Stimulated activated CD8-positive, alpha-beta memory T cell treated with anti-CD3 and anti-CD28 coated beads, Interleukin-15, amount 100 ng/mL, for 1 hour (primary cell): ENCODE measurements at places on chromosomes 1 and 21.

GRCh38 chr1:86318436-86318835, 77.7 kb downstream of the ODF2L start:
- DNase-seq, result no peak

DNA sequence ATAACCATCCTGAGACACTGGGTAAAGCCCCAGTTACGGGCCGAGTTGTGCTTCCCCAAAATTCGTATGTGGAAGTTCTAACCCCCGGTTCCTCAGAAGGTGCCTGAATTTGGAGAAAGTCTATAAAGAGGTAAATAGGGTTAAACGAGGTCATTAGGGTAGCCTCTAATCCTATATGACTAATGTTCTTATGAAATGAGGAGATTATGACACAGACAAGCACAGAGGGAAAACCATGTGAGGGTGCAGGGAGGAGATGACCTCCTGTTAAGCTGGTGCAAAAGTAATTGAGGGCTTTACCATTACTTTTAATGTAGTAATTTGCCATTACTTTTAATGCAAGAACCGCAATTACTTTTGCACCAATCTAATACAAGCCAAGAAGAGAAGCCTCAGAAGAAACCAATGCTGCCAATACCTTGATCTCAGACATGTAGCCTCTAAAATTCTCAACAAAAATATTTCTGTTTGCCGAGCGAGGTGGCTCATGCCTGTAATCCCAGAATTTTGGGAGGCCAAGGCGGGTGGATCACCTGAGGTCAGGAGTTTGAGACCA, 260.8 kb downstream of the GPATCH2 start:
- DNase-seq, result no peak

DNA sequence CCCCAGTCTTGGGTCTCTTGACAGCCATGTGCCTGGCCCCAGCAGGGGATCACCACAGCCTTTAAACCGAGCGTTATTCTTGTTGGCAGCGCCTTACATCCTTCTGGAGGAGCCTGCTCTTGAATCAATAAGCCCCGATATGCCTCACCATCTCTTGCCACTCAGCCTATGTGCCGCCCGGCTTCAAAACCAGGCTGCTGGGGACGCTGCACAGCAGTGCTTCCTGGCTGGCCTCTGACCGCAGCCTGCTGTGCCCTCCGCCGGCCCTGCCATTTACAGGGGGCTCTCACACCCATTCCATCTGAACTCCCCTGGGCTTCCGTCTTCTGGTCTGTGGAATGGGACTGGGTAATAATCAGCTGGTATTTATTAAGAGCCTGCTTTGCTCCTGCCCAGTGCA, 3.0 kb upstream of the PEX10 start:
- DNase-seq, result no peak

GRCh38 chr1:6596886-6597776, 5.5 kb downstream of the KLHL21 start:
- DNase-seq, result no peak

- DNase-seq, result no peak
These were observed 231.9 kb downstream of the TRABD2B start for GRCh38 chr1:47765236-47765635.

DNA sequence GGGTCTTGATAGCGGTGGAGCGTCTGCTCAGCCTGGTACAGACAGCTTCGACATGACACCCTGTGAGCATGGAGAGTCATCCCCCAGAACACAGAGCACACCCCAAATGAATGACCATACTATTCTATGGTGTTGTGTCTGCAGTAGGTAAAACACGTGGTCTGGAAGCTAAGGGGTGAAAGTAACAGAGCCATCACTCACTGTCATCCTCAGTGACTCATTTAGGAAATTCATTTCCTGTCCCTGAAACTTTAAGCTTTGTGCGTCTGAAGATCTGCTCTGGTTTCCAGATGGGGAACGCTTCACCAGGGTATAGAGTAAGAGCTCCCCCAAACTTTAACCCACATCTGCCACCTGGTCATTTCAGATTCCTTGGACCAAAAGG, 94.8 kb upstream of the DISP3 start:
- no peak for DNase-seq

DNA sequence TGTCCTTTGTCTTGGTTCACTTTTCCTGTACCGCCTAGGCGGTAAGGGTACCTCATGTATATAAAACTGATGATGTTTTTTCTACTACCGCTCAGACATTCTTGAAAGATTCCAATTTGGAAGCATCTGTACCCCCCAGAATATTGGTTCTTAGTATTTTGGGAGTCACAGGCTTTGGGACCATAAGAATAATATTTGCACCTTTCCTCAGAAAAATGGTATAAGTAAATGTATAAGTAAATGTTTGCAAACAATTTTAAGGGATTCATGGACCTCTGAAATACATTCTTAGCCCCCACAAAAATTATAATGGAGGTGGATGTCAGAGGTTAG, 677 bp downstream of the SRP9 start:
- DNase-seq, result no peak

DNA sequence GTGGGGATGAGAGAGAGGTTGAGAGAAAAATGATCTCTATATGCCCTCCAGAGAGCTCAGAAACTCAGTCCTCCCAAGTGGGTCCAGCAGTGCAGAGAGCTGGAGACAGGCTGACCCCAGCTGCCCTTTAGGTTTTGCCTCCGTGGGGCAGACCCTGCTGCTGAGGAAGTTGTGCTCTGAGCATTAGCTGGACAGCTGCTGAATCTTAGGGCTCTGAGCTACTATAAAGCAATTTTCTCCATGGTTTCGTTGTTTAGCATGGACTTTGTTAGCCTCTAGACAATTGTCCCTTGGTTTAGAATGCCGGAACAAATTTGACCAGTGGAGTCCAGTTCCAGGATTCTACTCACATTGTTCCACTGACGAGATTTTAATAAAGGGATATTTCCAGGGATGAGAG, 22.1 kb downstream of the BATF3 start:
- DNase-seq, result no peak

DNA sequence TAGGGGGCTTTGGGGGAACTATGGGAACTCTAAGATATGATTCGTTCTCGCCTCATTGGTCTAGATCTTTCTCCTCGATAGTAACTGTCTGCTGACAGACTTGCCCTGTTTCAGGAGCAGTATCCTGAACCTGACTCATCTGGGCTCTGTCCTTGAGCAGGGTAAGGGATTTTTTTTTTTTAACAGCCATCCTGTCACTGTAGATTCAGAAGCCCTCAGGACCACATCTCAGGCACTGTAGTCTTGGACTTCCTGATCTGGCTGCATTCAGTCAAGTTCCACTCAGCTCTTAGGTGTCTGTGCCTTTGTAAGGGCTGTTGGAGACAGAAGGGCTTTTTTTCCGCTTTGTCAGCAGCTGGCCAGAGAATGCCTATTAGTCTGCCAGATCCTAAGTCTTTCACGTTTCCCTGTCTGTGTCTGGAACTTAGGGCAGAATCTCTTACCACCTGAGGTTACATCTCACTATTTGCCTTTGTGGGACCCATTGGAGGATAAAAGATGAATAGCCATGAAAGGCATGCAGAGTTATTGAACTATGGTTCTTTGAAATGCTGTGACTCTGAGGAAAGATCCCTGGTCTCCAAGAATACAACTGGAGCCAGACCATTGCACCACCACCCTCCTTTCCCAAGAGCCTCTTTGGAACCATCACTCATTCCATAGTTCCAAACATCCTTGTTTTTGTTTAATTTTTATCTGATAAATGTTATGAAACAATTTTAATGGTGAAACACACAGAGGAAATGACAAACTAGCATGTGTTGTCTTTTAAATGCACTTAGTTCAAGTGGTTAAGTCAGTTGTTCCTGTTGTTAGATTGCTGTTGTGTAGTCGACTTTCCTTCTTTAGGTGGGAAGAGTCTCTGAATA, 49.7 kb upstream of the MACF1 start:
- DNase-seq, result no peak

- DNase-seq, result no peak
These were observed 12.7 kb downstream of the MEF2D start for GRCh38 chr1:156487862-156488261.

DNA sequence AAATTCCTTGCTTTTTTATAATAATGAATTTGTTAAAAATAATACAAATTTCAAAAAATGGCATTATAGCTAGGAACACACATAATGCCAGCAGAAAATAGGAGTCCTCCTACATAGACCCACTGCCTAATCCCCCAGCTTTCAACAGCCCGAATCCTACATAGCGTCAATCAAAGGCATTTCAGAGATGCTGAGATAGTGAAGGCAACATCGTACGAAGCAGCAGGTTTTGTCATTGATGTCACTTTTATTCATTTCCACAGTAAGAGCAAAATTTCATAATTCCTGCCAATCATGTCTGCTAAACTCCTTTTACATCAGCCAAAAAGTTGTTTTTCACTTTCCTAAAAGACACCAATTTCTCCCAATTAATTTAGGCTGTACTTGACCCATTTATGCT, 94.1 kb downstream of the GREM2 start:
- no peak for DNase-seq

DNA sequence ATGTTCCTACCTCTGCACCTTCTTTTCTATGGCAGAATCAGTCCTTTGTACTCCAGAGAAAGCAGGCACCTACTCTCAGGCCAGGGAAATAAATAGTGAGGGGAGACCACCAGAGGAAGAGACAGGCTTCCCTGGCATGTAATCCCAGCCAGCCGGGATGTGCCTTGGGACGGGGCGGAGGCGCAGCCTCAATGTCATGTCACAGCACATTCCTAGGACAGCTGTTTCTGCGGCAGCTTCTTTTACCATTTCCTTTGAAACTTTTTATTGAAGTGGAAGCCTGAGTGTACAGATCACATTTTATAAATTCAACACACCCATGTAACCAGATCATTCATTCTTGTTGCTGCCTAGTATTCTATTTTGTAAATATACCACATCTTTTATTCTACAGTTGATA, 67.9 kb upstream of the ZNF326 start:
- no peak for DNase-seq

GRCh38 chr1:221039616-221040015, 160.4 kb downstream of the HLX start:
- no peak for DNase-seq

- no peak for DNase-seq
These were observed 84.2 kb downstream of the ABCA4 start for GRCh38 chr1:94036730-94037129.

- no peak for DNase-seq
These were observed 48.8 kb downstream of the PPP1R12B start for GRCh38 chr1:202397256-202397655.

GRCh38 chr1:78146205-78146771, 100.5 kb downstream of the GIPC2 start:
- DNase-seq, result no peak

DNA sequence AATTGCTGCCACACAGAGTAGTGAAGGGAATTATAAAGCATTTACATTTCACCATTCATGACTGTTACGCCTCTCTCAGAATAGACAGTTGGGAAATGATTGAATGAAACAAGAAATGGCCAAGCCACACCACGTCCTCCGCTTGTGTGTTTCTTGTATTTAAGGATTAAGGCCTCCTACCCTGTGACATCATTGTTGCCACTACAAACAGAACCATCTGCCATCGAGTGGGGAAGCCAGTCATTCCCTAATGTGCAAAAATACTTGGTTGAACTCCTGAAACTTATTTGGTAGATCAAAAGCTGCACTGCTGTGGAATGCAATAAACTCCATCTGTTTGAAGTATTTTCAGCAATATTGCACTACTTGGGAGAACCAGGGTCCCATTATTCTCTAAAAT, 99.0 kb upstream of the C1orf105 start:
- no peak for DNase-seq

- DNase-seq, result no peak
These were observed 89.8 kb downstream of the DHRS3 start for GRCh38 chr1:12528021-12528852.

GRCh38 chr1:9833632-9834031, 9.9 kb upstream of the CLSTN1 start:
- no peak for DNase-seq

- DNase-seq, result no peak
These were observed 24.3 kb downstream of the COL6A2 start for GRCh38 chr21:46122237-46122671.

GRCh38 chr1:219581344-219581743, 31.6 kb downstream of the ZC3H11B start:
- no peak for DNase-seq

DNA sequence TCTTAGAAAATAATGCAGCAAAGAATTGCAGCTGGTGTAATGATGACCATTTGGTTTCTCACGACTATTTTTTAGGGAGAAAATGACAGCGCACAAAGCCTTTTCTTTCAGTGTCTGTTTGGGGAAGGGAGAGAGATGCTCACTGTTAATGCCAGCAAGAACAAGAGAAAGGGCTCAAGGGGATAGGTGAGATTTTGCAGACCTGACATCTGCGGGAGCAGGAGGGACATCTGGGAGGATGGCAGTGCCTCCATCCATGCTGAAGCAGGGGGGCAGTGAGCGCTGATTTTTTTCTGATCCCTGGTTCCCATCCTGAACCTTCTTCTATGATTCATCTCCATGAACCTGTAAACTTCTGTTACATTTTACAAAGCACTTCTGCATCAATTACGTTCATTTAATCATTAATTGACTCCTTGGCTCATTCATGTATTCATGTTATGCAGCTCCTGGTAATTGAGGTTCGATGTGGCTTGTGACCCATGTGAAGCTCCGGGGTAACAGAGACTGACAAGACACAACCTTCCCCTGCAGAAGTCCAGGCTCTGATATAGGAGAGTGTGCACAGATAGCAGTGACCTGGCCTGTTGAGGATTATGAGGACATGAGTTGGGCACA, 595.3 kb downstream of the PTPRU start:
- DNase-seq, result no peak

GRCh38 chr1:93167006-93167405, 13.2 kb downstream of the TMED5 start:
- no peak for DNase-seq

- no peak for DNase-seq
These were observed 227.3 kb upstream of the CSF3R start for GRCh38 chr1:36709869-36710481.

DNA sequence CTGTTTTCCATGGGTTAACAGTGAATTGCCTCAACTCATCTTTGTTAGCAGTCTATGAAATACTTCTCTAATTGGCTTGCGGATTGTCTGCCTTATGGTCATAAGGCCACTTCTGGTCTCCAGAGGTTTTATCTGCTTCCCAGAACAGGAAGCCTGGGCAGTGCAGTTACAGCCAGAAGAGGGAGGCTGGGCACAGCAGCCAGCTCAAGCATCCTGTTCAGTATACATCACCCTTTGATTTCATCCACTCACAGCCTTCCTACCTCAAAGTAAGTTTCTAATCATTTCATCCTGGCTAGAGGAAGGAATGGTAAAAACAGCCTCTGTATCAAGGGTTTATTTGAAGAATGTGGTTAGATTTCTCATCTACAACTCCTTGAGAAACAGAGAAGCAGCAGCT, 311.5 kb upstream of the DEPDC1 start:
- no peak for DNase-seq

- DNase-seq, result no peak
These were observed 28.6 kb downstream of the AGPAT3 start for GRCh38 chr21:43893536-43894205.

GRCh38 chr1:83950106-83950661, 48.7 kb downstream of the TTLL7 start:
- DNase-seq, result no peak

- DNase-seq, result no peak
These were observed 45.3 kb downstream of the NR5A2 start for GRCh38 chr1:200072636-200073285.

- no peak for DNase-seq
These were observed 68.0 kb downstream of the DISC1 start for GRCh38 chr1:231694465-231695077.
